ENCODE measurements at places on chromosomes 7 and 10.
A peak's percentile ranks its signal among the peaks of the same experiment; 100 is the strongest.

GRCh38 chr10:109996225-109996624 lies 11.6 kb upstream of the ADD3 start:
- DNase-seq = no peak

GRCh38 chr10:94424714-94425337 lies 22.5 kb downstream of the TBC1D12 start:
- DNase-seq = no peak

GRCh38 chr7:26813432-26813831 lies 51.0 kb downstream of the SKAP2 start:
- DNase-seq = no peak

DNA sequence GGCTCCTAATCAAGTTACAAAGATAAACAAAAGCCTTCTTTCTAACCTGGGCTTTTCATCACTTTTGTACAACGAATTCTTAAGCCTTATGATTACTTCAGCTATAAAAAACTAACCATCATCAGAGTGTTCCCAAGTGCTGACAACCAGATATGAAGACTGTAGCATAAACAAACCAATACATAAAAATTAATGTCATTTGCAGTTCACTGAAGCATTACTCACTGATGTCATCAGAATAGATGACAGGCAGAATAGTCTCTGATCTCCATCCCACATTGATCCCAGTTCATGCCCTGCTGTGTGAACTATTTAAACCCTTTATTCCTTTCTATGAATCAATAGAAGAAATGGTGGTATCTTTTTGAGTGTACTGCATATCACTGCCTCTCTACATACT lies 84.4 kb downstream of the DNAJC1 start:
- no peak for DNase-seq

DNA sequence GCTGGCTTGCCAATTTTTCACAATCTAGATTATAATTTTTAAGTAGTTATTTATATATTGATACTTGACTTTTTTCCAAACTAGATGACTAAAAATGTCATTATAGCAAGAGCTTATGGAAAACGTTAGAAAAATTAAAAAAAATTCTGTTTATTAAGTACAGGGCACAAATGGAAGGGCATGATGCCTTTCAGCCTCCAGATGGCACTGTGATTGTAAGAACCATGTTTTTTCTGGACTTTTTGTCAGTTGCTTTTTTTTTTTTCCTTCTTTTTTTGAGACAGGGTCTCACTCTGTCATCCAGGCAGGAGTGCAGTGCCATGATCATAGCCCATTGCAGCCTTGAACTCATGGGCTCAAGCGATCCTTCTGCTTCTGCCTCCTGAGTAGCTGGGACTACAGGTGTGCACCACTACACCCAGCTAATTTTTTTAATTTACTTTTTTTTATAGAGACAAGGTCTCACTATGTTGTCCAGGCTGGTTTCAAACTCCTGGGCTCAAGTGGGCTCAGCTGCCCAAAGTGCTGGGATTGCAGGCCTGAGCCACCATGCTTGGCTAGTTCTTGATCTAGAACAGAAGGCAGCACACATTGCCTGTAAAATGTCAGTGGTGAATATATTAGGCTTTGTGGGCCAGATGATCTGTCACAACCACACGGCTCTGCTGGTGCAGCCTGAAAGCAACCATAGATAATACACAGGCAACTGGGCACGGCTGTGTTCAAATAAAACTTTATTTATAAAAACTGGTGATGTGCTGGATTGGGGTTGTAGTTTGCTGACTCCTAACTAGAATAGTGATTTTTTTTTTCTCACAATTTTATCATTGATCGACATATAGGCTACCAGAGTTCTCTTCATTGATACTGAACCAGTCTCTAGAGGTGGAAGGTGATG lies 27.4 kb downstream of the UCMA start:
- no peak for DNase-seq

- DNase-seq = no peak
Measured at GRCh38 chr10:72852508-72852907, 41.0 kb upstream of the OIT3 start.

DNA sequence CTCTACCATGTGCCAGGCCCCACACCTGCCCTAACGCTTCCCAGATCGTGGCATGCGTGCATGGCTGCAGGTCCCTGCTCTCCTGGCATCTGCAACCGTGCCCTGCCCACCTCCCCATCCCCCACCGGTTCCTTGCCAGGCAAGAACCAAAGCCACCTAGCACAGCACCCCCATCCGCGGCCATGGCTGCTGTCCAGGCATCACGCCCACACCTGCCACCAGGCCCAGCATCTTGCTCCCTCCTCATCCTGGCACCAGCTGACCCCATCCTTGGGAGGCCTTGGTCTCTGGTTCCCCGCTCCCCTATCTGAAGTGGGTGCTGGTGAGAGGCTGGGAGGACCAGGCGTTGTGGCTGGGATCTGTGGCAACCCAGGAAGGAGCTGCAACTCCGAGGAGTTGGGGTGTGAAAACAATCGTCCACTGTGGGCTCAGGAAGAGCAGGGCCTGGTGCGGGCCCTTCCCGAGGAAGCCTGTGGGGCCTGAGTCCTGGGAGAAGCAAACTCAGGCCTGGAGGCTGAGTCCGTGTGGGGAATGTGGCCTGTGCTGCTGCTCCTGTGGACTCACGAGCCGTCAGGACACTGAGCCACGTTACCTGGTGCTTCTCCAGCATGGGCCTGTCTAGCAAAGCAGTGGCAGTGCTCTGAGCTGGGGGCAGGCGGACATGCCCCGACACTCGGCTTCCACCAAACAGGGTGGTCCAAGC lies 417.1 kb downstream of the DNAJB6 start:
- DNase-seq = no peak

DNA sequence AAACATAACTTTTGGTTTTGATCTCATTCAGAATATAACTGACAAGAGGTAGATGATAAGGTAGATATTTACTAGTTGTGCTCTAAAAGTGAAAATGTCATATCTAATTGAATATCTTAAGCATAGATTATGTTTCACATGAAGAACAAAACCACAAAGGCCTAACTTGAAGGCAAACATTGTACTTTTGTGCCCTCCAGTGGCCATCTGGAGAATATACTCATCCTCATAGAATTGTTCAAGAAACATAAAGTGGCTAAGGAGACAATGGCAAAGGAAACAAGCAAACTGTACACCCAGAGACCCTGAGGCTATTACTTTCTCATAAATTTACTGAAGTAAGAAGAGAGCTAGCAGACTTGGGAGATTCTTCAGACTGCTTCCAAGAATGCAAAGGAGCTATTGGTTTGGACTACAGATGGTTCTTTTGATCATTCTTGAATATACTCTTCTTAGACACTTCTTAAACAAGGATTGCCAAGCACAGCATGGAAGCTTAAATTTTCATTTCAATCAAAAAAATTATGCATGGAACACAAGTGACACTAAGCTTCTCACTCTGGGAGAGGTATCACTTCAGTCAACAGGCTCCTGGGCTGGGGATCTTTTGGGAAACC lies 98.2 kb upstream of the DKK1 start:
- DNase-seq = peak; percentile 36

DNA sequence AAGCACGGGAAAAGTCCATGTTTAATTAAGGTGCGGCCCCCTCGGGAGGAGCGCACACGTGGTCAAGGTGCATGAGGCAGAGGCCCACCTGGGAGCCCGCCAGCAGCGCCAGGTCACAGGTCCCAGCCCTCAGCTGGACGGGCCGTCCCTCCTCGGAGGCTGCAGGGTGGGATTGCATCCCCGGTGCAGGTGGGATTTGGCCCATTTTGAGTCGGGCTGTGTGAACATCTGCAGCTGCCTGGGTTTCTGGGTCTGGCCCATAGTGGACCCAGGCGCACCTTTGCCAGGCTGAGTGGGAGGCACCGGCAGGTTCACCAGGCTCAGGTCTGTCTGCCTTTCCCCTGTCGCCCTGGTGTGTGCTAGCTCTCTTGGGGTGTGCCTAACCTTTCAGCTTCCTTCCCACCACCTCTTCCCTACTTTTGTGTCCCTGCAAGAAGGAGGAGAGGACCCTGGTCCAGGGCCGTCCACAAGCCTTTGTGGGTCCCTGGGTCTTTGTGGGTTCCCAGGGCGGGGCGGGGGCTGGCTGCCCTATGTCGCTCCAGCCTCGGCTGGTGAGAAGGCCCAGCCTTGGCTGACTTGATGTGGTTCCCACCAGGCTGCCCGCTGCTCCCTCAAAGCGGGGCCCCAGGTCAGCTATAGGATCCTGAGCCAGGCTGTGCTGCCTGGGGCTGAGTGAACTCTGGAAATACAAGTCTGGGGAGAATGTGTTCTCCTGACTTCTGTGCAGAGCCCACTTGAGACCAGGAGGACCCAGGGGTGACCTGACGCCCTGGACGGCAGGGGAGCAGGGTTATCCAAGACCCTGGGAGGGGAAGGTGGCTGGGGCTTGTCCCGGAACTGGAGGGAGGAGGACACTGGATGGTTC lies 186.7 kb upstream of the SHH start:
- no peak for DNase-seq

DNA sequence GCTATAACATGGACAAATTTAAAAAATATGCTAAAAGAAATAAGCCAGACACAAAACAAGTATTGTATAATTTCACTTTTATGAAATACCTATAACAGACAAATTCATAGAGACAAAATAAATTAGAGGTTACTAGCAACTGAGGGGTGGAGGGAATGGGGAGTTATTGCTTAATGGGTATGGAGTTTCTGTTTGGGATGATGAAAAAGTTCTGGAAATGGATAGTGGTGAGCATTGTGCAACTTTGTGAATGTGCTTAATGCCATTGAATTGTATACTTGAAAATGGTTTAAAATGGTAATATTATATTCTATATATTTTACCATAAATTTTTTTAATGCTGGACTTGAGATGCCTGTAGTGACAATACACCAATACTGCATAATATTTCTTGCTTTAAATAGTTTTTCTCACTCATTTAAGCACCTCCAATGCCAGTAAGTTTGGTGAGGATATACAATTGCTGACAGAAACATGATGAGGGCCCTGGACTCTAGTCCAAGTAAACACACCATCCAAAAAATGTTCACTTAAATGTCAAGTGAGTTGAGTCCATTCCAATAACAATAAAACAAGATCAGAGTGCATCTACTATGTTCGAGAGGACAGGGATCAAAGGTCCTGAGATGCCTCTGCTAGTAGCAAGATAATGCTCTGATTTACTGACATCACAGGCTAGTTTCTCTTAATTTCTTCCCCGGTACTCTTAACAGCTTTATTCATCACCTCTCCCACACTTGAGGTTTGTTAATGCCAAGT lies 71.9 kb downstream of the NT5C2 start:
- DNase-seq = no peak

- DNase-seq = no peak
Measured at GRCh38 chr10:73577788-73578187, 13.4 kb downstream of the USP54 start.

DNA sequence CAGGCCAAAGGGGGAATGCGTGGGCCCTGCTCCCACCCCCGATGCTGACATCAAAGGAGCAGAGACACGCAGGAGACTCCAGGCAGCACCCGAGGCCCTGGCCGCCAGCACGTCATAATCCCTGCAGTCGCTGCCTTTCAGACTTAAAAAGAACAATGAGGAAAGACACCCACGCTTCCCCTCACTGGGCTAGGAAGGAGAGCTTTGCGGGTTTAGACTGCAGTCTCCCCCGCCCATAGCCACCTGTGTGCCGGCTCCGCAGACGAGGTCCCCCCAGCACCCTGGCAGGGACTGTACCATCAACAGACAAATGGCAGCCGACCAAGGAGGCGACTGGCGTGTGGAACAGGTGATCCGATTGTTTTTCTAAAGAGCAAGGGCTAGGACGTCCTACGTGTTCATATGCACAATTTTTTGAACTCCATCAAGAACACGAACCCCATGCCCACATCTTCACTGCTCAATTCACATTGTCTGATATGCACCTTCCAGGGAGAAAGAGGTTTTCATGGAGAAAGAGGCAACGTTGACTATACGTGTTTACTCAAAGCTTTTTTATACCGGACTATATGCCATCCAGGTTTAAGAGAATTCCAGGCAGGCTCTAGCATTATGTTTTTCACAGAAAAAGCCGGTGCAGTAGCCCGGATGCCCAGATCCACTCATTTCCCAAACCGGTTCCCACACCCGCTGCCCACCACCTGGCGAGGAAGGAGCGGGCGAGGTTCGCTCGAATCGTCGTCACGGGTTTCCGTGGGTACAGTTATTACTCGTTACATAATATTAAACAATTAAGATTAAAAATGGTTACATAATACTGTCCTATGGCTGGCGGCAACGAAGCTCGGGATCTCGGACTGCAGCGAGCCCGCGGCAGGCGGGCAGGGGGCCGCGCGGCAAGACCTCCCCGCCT lies 1.1 kb downstream of the GRB10 start:
- DNase-seq = no peak

DNA sequence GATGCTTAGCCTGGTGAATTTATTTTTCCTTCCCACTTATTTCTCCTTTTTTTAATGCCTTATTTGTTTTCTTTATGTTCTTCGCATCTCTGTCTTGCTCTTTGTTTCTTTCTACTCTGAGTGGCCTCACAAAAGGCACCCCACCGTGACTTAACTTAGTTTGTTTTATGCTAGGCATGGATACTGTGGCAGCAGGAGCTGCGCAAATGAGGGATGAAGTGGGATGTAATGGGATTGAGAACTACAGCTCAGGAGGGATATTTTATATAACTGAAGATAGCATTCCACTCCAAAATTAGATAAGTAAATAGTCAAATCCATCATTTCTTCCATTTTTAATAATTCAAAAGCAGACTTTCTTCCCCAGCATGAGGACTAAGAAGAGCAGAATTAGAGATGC lies 1.7 kb upstream of the CACNA2D1 start:
- peak; percentile 12 for DNase-seq

DNA sequence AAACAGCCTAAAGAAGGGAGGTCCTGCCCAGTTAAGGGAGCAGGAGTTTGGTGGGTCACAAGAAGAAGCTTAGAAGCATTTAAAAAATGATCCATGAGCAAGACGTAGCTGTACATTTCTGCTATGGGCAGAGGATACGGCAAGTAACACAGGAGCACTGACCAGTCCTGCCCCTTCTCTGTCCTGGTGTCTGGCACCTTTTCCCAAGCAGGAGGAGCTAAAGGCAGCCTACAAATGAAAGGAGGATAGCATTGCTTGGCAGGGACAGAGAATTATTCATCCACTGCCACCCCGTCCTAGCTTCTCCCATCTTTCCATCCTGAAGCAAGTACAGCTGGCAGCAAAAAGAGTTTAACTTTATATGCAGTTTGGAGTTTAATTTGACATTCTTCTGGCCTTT lies 1077.6 kb downstream of the TYW1 start:
- DNase-seq = no peak

GRCh38 chr10:46517541-46517940 lies 38.9 kb downstream of the GPRIN2 start:
- DNase-seq = no peak

GRCh38 chr7:27863880-27864279 lies 123.9 kb downstream of the TAX1BP1 start:
- DNase-seq = no peak

GRCh38 chr7:69896121-69896520 lies 297.8 kb downstream of the AUTS2 start:
- no peak for DNase-seq

- DNase-seq = no peak
Measured at GRCh38 chr7:90311175-90311574, 9.9 kb downstream of the FAM237B start.

DNA sequence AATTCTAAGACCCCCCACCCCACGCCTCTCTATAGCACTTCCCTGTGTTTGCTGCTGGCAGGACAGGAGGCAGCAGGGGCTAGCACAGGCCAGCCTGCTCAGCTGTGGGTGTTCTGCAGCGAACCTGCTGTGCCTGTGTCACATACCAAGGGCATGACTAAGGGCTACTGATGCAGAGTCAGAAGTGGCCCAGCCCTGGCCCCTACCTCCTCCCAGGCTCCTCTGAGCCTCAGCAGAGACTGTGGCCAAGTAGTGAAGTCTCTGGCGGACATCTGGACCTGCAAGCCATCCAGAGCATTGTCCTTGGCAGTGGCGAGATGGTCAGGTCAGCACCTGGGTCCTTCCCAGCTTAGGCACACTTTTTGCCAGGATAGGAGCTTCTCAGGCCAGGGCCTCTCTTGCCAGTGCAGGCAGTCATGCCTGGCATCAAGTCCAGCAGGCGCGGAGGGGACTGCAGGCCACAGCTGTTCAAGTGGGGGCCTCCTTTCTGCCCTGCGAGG lies 116.3 kb upstream of the RET start:
- DNase-seq = no peak
